ENCODE measurements at places on chromosomes 7 and 10. TPM values are rescaled to one million over a fixed set of nuclear protein-coding genes. Genes with fewer than 3 reads are reported as not detected.
A peak's percentile ranks its signal among the peaks of the same experiment; 100 is the strongest.

Gene MOGAT3
- not detected for total RNA-seq

Gene APBB1IP
- total RNA-seq, result 86.4 TPM

Gene ZNF804B
- total RNA-seq, result not detected

DNA sequence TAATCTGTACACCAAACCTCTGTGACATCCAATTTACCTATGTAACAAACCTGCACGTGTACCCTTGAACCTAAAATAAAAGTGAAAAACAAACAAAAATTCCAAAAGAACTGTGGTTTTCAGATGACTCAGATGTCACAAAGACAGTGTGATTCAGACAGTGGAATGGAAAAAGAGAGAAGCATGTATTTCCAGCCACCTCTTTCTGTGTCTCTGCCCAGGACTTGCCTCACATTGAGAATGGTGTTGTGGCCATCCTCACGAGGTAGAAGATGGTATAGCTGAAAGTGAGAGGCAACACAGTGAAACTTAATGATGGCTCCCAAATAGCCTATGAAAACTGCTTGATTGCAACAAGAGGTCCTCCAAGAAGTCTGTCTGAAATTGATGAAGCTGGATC lies 78.0 kb downstream of the ARL5B start:
- H3K27ac ChIP-seq, result no peak overlapping the region
- no peaks in the 10 kb centered on the region for H3K27me3 ChIP-seq
- H3K4me3 ChIP-seq, result no peak overlapping the region
- H3K4me1 ChIP-seq, result no peaks in the 10 kb centered on the region

- H3K27ac ChIP-seq, result no peak overlapping the region
- no peaks in the 10 kb centered on the region for H3K36me3 ChIP-seq
- no peaks in the 10 kb centered on the region for H3K4me1 ChIP-seq
- H3K27me3 ChIP-seq, result no peaks in the 10 kb centered on the region
Observed at GRCh38 chr10:109624939-109625338, 298.4 kb downstream of the XPNPEP1 start.

Gene SAMD9L
- total RNA-seq, result 46.3 TPM

- no peaks in the 10 kb centered on the region for H3K27me3 ChIP-seq
- no peaks in the 10 kb centered on the region for H3K36me3 ChIP-seq
- H3K4me3 ChIP-seq, result no peak overlapping the region
- peaks cover 3% of the 10 kb centered on the region for H3K4me1 ChIP-seq
Observed at GRCh38 chr7:7103343-7104313, 78.7 kb upstream of the C1GALT1 start.

GRCh38 chr10:18294633-18295032 lies 154.4 kb downstream of the CACNB2 start:
- H3K4me3 ChIP-seq, result no peak overlapping the region
- no peaks in the 10 kb centered on the region for H3K4me1 ChIP-seq
- DNase-seq, result no peak
- no peaks in the 10 kb centered on the region for H3K27me3 ChIP-seq
- H3K36me3 ChIP-seq, result no peaks in the 10 kb centered on the region
- H3K27ac ChIP-seq, result no peak overlapping the region

Gene TSPAN15
- 4.3 TPM for total RNA-seq

GRCh38 chr7:153399554-153399940 lies 640.0 kb downstream of the ACTR3B start:
- H3K4me3 ChIP-seq, result no peak overlapping the region
- H3K36me3 ChIP-seq, result no peaks in the 10 kb centered on the region
- no peak for DNase-seq
- H3K27me3 ChIP-seq, result no peaks in the 10 kb centered on the region

GRCh38 chr7:25429731-25430130 lies 201.4 kb upstream of the NPVF start:
- H3K27ac ChIP-seq, result no peak overlapping the region
- no peak for DNase-seq
- no peaks in the 10 kb centered on the region for H3K4me1 ChIP-seq
- no peaks in the 10 kb centered on the region for H3K36me3 ChIP-seq
- H3K4me3 ChIP-seq, result no peak overlapping the region

DNA sequence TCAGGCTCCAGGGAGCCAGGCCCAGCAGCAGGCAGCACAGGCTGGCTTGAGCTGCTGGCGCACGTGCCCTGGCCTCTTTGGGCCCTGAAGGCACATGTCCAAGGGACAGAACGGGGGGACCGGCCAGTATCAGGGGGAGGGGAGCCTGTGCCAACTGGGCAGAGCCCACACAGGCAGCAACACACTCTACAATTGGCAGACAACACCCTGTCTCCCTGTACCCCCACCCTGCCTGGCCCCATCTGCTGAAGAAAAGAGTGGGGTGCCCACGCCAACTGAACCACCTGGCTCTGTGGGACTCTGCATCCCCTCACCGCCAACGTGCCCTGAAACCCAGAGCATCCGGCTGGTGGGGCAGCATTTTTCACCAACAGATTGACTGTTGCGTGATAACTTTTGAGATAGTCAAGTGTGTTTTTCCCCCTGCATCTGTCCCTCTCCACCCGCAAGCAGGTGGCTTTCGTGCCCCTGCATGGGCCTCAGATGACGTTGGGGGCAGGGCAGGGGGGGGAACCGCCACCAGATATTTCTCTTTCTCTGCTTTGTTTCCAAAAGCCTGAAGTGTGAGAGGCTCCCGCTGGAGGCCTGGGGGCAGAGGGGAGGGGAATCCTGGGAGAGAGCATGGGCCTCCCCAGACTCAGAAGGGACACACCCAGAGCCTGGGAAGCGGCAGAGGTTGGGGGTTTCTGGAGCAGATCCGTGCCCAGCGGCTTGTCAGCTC lies 21.8 kb downstream of the SLIT1 start:
- H3K27me3 ChIP-seq, result no peaks in the 10 kb centered on the region
- no peak overlapping the region for H3K27ac ChIP-seq
- no peaks in the 10 kb centered on the region for H3K36me3 ChIP-seq
- no peak overlapping the region for H3K4me3 ChIP-seq
- DNase-seq, result no peak
- H3K4me1 ChIP-seq, result no peaks in the 10 kb centered on the region

- H3K4me1 ChIP-seq, result no peaks in the 10 kb centered on the region
- H3K4me3 ChIP-seq, result no peak overlapping the region
- no peak overlapping the region for H3K27ac ChIP-seq
- DNase-seq, result no peak
Observed at GRCh38 chr7:83574616-83575015, 74.3 kb downstream of the SEMA3E start.

- no peaks in the 10 kb centered on the region for H3K4me1 ChIP-seq
- no peaks in the 10 kb centered on the region for H3K36me3 ChIP-seq
- H3K27ac ChIP-seq, result no peak overlapping the region
- no peak overlapping the region for H3K4me3 ChIP-seq
Observed at GRCh38 chr7:151895008-151895630, 18.2 kb upstream of the PRKAG2 start.

- H3K4me3 ChIP-seq, result no peak overlapping the region
- H3K4me1 ChIP-seq, result peaks cover 24% of the 10 kb centered on the region
- no peak for DNase-seq
- no peaks in the 10 kb centered on the region for H3K27me3 ChIP-seq
Observed at GRCh38 chr10:128092454-128092853, 33.8 kb downstream of the MKI67 start.

- H3K27ac ChIP-seq, result no peak overlapping the region
- H3K4me1 ChIP-seq, result no peaks in the 10 kb centered on the region
- no peak for DNase-seq
Observed at GRCh38 chr10:94066411-94066810, 72.7 kb downstream of the PLCE1 start.

- DNase-seq, result no peak
- peaks cover 9% of the 10 kb centered on the region for H3K36me3 ChIP-seq
- H3K4me3 ChIP-seq, result peak overlapping the region; percentile 57
- H3K27ac ChIP-seq, result peak overlapping the region; percentile 61
Observed at GRCh38 chr10:114499630-114500190, 95.4 kb upstream of the AFAP1L2 start.
